Activated T-helper 1 cell treated with Interleukin-2 at 50 U/mL for 16 hours (primary cell): ENCODE measurements at places on chromosomes 1 and 21.
A peak's percentile ranks its signal among the peaks of the same experiment; 100 is the strongest.

- no peak for DNase-seq
These were observed 54.3 kb upstream of the DESI2 start for GRCh38 chr1:244598611-244599010.

DNA sequence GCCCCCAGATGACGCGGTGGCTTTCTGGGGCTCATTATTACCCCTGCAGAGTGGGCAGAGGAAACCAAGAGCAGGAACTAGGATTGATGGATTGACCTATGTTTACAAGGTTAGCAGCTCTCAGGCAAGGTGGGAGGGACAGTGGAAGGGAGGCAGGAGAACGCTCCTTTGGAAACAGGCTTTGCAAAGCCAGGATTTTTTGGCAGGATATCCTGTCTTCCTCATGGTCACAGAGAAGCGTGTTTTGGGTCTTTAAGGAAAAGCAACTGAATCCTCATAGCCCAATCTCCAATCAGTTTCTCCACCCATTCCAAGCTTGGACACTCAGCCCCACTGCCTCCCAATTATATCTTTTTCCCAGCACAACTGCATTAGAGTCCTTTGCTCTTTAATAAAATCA is 105.6 kb upstream of the SOD1 start:
- no peak for DNase-seq

GRCh38 chr1:106380772-106381171 is 675.7 kb upstream of the PRMT6 start:
- no peak for DNase-seq

GRCh38 chr1:109191377-109191776 is 22.3 kb upstream of the SARS1 start:
- DNase-seq: no peak

- DNase-seq: no peak
These were observed 6.8 kb downstream of the OR10Z1 start for GRCh38 chr1:158611916-158612315.

DNA sequence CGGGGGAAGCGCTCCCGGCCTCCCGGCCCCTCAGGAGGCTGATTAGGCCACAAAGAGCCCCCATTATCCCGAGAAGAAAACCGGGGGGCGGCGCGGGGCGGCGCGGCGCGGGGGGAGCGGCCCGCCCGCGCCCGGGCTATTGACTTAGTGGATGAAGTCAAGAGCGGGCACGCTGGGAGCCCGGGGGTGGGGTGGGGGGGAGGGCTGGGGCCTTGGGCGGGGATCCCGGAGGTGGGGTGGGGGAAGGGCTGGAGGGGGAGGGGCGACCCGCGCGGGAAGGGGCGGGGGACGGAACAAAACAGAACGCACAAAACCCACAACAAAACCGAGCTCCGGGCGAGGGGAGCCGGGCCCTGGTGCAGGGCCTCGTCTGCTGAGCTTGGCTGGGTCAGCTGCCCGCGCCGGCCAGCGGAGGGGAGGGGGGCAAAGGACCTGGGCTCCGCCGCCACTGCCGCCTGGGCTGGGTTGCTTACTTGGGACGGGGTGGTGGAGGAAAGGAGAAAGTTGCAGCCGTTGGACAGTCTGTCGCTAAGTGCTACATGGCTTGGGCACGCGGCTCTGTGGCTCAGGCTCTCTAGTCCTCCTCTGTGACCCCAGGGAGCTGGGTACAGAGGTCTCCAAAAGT is 16.3 kb downstream of the PAX7 start:
- DNase-seq: no peak

DNA sequence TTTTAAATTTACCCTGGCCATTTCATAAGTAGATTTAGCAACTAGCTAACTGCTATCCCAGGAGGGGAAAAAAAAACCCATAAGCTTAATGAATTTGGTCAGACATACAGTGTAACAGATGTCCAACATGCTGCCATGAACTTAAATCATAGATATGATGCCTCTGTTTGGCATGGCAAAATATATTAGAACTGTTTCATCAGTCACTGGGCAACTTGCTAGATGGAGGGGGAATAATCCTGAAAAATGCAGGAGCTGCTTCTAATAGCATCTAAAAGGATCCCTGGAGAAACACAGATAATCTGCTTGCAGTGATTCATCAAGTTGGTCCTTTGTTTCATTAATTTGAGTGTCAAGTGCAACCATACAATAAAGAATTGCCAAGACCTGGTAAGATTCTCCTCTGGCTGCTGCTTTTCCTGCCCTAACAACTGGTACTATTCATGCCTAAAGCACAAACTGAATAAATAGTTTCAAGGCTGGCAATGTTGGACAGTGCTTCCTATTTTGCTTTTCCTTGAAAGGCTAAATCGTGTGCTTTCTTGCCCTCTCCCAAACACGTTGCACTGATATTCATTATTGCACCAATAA is 1.5 kb upstream of the ST6GALNAC5 start:
- DNase-seq: no peak

DNA sequence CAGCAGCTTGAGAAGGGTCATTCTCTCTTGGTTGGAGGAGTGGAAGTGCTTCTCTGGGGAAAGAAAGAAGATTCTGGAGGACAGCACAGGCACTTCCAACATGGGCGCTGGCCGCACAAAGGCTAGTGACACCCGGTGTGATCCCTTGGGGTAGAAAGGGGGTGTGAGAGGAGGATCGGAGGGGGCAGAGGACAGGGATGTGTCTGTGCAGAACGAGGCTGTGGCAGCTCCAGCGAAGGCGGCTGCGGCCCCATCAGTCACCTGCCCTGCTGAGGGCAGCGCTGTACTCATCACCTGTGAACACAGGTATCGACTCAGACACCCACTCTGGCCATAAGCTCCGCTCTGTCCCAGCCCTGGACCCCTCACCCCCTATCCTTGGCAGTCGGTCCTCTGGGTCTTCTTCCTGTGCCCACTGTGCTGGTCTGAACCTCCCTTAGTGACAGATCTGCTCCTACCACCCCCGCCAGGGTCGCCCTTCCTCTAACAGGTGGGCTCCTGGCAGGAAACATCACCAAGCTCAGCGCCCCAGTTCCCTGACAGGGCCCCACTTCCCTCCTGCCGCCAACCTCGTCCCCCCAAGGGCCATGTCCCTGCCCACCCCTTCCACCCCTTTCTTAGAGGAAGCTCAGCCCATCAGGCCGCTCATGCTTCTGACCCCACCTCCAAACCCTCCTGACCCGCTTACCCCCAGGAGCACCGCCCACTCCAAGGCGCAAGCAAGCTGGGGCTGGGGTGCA is 20.1 kb downstream of the TP73 start:
- no peak for DNase-seq

- DNase-seq: no peak
These were observed 123.3 kb downstream of the HMCN1 start for GRCh38 chr1:185857442-185857841.

- no peak for DNase-seq
These were observed 2.1 kb upstream of the RGS1 start for GRCh38 chr1:192573499-192573898.

DNA sequence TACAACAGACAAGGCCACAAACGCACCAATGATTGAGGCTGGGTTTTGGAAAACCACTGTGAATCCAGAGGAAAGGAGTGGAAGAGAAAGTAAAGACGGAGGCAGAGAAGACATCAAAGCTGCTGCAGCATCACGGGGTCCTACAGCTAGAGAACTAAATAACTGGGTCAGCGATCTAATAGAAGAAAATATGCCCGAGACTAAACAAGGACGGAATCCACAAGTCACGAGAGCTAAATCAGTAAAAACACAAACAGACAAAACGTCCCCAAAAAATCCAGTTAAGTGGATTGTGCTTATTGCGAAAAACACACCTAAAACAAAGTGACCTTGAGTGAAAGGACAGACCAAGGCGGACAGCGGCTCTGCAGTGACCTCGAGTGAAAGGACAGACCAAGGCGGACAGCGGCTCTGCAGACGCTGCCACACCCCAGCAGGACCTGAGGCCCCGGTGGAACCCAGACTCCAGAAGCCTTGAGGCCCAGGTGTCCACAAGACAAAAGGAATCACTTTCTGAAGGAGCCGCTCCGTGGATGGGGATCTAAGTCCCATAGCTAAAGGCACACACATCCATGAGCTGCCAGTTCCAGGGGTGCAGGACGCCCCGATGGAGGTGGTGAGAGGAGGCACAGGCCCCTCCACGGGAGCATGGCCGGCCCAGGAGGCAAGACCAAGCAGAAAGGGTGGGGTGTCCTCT is 6.0 kb downstream of the FTCD start:
- no peak for DNase-seq

DNA sequence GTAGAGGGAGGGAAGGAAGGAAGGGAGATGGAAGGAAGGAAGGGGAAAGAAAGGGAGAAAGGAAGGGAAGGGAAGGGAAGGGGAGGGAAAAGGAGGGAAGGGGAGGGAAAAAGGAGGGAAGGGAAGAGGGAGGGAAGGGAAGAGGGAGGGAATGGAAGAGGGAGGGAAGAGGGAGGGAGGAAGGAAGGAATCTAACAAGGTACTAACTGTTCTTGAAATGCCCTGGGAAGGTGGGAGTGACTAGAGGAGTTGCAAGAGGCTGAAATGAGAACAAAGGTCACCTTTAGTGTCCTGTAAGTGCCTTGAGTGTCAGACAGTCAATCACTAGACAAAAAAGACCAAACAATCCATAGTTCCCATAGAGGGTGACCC is 2.3 kb upstream of the ATP2B4 start:
- no peak for DNase-seq

- DNase-seq: no peak
These were observed 20.2 kb upstream of the LSM10 start for GRCh38 chr1:36417931-36418330.

GRCh38 chr1:56250809-56251208 is 328.6 kb downstream of the PLPP3 start:
- DNase-seq: no peak

DNA sequence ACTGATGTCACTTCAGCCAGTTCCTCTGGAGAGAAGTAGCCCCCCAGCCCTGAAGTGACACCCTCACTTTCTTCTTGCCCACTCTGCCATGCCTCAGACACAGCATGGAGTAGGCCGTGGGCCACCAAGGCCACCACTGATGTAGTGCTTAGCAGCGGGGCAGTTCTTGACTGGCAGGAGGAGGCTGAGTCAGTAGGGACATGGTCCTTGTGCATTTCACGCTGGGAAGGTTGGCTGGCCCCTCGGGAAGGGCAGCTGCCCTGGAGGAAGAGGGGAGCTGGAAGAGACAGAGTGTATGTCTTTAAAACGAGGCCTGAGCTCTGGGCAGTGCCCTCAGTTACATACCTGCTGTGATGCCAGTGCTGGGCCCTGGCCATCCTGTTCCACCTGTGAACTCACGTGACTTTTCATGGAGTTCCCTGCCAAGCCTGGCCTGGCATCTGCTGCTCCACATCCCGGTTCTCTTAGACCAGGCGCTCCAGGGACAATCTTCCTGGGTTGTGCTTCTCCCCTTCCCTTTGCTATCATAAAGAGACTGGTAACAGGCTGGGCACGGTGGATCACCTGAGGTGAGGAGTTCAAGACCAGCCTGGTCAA is 158.6 kb upstream of the TMEM51 start:
- DNase-seq: no peak

- no peak for DNase-seq
These were observed 206.2 kb upstream of the RRP15 start for GRCh38 chr1:218078916-218079315.

- DNase-seq: no peak
These were observed 170.4 kb upstream of the NR5A2 start for GRCh38 chr1:199857108-199857507.

DNA sequence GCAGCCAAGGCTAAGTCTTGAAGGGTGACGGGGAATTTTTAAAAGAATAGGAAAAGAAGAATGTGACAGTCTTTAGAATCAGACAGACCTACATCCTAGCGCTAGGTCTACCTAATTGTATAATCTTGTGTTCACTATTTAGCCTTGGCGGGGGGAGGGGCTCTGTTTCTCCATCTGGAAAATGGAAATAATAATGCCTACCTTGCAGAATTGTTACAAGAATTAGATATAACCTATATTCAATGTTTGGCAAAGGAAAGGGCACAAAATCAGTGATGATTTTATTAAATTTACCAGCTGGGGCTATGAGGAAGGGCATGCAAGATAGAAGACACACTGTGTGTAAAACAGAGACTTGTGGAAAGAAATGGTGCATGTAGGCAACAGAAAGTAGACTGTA is 154.8 kb downstream of the ZBTB18 start:
- DNase-seq: no peak

DNA sequence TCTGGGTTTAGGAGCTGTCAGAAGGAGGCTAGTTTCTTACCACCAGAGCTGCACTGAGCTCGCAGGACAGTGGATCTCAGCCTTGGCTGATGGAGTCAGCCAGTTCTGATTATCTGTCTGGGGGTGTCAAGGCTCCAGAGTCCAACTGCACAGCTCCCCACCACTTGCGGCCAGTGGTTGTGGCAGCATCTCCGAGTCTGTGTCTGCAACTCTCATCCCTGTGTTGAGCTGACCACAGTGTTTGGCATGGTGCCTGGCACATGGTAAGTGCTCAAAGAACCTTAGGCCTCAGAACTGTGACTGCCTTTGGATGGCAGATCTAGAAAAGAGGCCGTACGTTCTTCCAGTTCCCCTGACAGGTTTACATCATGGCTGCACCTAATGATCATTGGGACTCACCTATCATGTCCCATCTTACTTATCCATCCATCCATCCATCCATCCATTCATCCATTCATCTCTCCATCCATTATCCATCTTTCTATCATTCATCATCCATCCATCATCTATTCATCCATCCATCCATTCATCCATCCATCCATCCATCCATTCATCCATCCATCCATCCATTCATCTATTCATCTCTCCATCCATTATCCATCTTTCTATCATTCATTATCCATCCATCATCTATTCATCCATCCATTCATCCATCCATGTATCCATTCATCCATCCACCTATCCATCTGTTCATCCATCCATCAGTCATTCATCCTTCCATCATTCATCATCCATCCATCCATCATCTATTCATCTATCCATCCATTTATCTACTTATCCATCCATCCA is 114.5 kb downstream of the CRYAA start:
- DNase-seq: no peak

- DNase-seq: no peak
These were observed 14.2 kb downstream of the RIMS3 start for GRCh38 chr1:40651138-40651857.

DNA sequence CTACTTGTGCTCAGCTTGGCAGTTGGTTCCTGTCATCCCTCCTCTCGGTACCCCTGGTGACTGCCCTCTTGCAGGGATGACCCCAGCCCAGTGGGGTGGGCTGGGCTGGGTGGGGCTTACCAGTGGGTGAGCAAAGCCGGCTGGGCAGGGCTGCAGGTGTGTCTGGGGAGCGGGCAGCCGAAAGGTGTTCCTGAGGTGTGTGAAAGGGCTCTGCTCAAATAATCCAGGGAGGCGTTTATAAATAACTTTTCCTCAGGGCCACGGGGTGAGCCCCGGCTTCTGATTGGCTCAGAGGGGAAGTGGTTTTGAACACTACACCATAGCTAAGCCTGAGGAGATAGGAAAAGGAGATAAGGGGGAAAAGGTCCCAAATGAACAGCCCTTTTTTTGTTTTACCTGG is at the start of gene SLC26A9:
TSS of gene SLC26A9 (minus strand) at position 212 of the 400 bp plus-strand sequence. CDS start 7,636 bp downstream, outside the sequence.
- no peak for DNase-seq

DNA sequence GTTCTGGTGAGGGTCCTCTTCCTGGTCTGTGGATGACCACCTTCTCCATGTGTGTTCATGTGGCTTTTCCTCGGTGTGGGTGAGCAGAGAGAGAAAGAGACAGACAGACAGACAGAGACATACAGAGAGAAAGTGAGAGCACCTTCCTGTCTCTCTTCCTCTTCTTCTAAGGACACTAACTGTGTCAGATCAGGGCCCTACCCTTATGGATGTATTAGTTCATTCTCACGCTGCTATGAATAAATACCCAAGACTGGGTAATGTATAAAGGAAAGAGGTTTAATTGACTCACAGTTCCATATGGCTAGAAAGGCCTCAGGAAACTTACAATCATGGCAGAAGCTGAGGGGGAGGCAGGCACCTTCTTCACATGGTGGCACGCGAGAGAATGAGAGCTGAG is 131.5 kb upstream of the ZNF648 start:
- DNase-seq: no peak

GRCh38 chr1:3796215-3797061 is at the start of gene LRRC47:
LRRC47 (minus strand) TSS chr1:3796498; CDS start chr1:3796476, 22 bp downstream.
- DNase-seq: peak; percentile 91

GRCh38 chr1:185733818-185734735 is at the start of gene HMCN1:
HMCN1 (plus strand) TSS chr1:185734391; CDS start chr1:185734780, 389 bp downstream.
- no peak for DNase-seq
